Left ventricle myocardium superior (tissue), 1 donor: ENCODE measurements at places on chromosomes 11 and 22. TPM values are rescaled to one million over a fixed set of nuclear protein-coding genes. Genes with fewer than 3 reads are reported as not detected.

Gene MYRF
- total RNA-seq = 2.1 TPM

Gene AP1B1
- total RNA-seq = 30.0 TPM

Gene TLCD5
- total RNA-seq = 9.1 TPM

Gene KCNJ5
- 7.2 TPM for total RNA-seq

Gene MFRP
- total RNA-seq = not detected

Gene CALCA
- not detected for total RNA-seq

Gene CD3G
- total RNA-seq = 0.27 TPM

DNA sequence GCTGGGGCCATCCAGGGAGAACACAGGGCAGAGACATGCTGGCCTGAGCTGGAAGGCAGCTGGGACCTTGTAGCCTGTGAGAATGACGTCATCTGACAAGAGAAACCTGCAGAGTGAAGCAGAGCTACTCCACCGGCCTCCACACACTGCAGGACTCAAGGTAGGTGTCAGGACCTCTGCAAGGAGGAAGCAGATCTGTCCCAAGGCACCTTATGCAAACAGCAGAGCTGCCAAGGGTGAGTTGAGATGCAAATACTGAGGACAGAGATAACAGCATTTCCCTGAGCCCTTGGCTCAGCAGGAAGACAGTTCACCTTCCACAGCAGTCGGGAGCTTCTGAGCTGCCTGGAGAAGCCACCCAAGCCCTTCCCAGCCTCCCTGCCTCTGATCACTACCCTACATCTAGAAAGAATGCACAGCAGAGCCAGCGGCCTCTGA, 51.9 kb upstream of the IGSF9B start:
- DNase-seq = no peak

- DNase-seq = peak; percentile 55
These were observed 5.2 kb downstream of the PCSK7 start for GRCh38 chr11:117226388-117227385.

GRCh38 chr22:30615543-30615954, 8.6 kb downstream of the TCN2 start:
- no peak for DNase-seq

DNA sequence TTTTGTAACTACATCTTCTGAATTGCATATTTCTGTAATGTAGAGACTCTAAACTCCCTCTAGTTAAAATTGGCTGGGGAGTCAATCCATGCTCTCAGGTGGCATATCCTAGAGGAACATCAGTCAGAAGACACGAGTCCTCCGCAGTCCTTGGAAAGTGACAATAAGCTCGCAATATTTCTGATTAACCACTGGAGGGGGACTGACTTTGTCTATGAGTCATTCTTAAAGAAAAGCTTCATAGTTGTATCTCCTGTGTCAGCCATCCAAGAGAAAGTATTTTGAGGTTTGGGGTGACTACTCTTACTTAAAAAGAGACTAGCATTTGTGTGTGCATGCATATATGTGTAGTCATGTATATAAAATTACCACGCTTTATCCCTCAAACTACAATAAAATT, 60.2 kb downstream of the SLN start:
- DNase-seq = no peak

DNA sequence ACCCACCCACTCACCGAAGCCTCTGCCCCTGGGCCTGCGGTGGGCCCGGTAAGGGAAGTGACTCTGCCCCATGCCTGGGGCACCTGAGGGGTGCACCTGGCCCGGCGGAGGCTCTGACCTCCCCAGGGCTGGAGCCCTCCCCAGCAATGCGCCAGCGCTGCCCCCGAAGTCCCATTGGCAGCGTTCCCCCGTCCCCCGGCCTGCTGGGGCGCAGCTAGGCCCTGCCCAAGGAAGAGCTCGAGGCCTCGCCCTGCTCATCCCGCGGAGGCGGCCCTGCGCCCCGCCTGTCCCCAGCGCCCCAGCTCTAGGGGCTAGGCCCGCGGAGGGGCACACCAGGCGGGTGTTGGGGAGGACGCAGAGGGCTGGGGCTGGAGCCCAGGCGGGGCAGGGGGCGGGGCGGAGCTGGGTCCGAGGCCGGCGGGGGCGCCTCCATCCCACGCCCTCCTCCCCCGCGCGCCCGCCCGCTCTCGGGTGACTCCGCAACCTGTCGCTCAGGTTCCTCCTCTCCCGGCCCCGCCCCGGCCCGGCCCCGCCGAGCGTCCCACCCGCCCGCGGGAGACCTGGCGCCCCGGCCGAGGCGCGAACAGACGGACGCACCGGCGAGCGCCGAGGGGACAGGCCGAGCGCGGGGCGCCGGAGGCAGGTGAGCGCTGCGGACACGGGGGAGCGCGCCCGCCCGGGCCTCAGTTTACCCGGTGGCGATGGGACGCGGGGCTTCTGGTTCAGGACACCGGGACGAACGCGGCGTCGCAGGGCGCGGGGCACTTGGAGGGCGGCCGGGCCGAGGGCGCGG, at the start of gene EPS8L2:
TSS of gene EPS8L2 (plus strand) at position 586 of the 793 bp plus-strand sequence. CDS start 3,177 bp downstream, outside the sequence.
- no peak for DNase-seq

GRCh38 chr22:28582806-28583205, 96.8 kb downstream of the TTC28 start:
- no peak for DNase-seq

- no peak for DNase-seq
These were observed 187.4 kb downstream of the MYO18B start for GRCh38 chr22:25929321-25929878.
